ENCODE measurements at places on chromosomes 1 and 21. TPM values are rescaled to one million over a fixed set of nuclear protein-coding genes. Genes with fewer than 3 reads are reported as not detected.
A peak's percentile ranks its signal among the peaks of the same experiment; 100 is the strongest.

GRCh38 chr1:110262846-110263631, 52.9 kb downstream of the KCNC4 start:
- no peak for DNase-seq

- no peak for DNase-seq
Measured at GRCh38 chr1:230806552-230806951, 59.4 kb downstream of the CAPN9 start.

GRCh38 chr1:215970406-215970805, 403.3 kb downstream of the KCTD3 start:
- DNase-seq = no peak

MRPL55 gene
- total RNA-seq = 37.3 TPM

DNA sequence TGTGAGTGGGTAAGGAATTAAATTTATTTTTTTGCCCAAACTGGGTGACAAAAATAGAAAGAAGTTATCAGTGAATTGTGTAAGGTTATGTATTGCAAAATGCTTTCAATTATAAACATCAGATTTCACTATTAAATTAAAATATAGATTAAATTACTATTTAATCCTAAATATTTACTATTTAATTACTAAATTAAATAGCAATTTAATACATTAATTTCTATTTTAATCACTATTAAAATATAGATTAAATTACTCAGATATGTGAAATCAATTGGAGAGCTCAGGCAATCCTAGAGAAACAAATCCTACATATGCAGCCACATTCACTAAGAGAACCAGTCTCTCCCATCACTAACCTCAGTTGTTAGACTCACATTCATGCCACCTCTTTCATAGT, 2075.8 kb downstream of the MRPL39 start:
- no peak for DNase-seq

DNA sequence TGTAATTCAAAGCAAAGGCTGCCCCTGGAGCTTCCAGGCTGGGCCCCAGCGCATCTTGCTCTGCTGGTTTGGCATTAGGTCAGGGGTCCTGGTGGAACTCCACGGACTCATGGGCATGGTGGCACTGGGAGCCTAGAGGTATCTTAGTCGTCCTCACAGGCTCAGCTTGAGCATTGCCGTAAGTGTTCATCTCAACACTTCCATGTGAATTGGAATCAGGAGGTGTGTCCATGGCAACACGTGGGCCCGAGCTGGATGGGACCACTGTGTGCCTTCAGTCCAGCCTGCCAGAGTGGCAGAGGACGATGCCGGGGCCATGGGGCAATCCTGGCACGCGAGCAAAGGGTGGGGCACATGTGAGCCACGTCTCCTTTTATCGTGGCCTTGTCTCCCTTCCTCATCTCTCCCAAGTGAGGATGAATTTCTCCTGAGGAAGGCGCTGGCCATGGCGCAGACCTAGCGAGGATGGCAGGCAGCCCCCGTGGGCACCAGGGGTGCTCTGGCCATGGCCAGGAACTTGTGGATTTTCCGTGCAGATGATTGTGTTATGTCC, 47.0 kb downstream of the AGPAT3 start:
- no peak for DNase-seq

DNA sequence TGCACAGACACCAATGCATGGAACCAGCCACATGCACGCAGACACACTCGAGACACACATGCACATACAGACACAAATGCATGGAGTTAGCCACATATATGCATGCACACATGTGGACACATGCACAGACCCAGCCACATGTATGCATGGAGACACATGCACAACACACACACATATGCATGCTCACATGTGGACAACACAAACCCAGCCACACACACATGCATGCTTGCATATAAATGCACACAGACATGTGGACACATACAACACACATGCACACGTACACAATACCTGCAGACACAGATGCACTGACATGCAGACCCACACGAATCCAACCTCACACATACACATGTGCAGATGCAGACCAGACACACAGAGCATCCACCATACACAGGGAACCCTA, 31.1 kb downstream of the WNT9A start:
- DNase-seq = no peak

SPRR2G gene
- total RNA-seq = not detected

GPR25 gene
- not detected for total RNA-seq

GRCh38 chr1:156488566-156489165, 11.9 kb downstream of the MEF2D start:
- DNase-seq = no peak

SH2D1B gene
- total RNA-seq = 0.93 TPM

- DNase-seq = no peak
Measured at GRCh38 chr1:220770245-220770913, 16.3 kb upstream of the MTARC1 start.

- no peak for DNase-seq
Measured at GRCh38 chr1:207698822-207699483, 52.9 kb upstream of the CD46 start.

GRCh38 chr1:226308166-226308722, 720 bp downstream of the LIN9 start:
- peak; percentile 50 for DNase-seq

DNA sequence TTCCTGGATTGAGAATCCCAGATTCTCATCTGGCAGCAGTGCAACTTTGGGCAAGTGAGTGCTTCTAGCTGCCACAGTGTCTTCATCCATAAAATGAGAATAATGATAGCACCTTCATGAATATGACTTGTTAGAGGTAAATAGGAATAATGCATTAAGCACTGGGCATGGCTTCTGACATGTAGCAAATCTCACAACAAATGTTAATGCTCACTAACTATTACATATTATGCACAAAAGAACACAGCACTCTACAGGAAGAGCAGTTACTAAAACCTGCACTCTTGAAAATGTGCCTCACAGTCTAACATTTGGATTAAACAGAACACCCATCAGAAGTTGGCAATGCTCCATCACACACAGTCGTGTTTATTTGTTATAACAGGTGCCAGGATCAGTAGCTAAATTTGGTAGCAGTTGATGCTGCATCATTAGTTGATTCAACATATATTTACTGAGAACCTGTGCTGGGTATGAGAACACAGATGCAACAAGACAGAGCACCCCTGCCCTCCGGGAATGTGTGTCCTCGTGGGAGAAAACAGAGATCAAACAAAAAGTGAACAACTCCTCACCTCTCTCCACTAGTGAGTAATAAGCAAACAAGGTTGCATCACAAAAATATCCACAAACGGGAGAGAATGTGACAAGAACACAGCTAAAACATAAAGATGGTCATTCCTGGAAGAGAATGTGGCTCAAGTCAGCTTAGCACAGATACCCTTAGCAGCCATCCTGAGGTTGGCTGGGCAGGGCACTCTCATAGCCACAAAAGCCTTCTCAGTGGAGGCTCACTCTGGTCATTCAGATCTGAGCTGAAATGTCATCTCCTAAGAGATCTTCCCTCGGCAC, 26.2 kb upstream of the LBR start:
- DNase-seq = no peak
